Esophagus squamous epithelium (tissue), 5 donors: ENCODE measurements at places on chromosomes 13 and 19. TPM values are rescaled to one million over a fixed set of nuclear protein-coding genes. Genes with fewer than 3 reads are reported as not detected.

- DNase-seq = no peak
Observed at GRCh38 chr19:33883859-33884519, 87.3 kb downstream of the KCTD15 start.

GRCh38 chr13:28136916-28137315 lies 1.4 kb upstream of the PAN3 start:
- no peak for DNase-seq

The AMH gene
- total RNA-seq = 1.1 TPM

The ADM5 gene
- total RNA-seq = 2.8 TPM
